ENCODE measurements at places on chromosomes 1 and 21.

GRCh38 chr1:41656068-41656467 lies 171.6 kb upstream of the EDN2 start:
- no peak for DNase-seq

DNA sequence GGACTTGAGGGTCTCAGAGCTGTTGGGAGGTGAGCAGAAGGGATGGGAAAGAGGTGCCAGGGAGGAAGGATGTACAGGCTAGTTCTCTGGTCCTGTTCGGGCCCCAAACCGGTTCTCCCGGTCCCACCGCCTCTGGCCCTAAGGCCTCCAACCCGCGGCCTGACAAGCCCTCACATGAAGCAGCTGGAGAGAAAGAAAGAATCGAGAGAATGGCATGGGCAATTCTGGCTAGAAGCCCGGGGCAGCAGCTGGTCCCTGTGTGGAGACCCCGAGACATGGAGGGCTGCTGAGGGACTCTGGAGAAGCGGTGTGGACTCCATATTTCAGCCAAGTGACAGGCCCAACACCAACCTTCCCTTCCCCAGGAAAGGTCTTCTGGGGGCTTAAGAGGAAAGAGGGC lies 730 bp downstream of the CDC42SE1 start:
- no peak for DNase-seq

DNA sequence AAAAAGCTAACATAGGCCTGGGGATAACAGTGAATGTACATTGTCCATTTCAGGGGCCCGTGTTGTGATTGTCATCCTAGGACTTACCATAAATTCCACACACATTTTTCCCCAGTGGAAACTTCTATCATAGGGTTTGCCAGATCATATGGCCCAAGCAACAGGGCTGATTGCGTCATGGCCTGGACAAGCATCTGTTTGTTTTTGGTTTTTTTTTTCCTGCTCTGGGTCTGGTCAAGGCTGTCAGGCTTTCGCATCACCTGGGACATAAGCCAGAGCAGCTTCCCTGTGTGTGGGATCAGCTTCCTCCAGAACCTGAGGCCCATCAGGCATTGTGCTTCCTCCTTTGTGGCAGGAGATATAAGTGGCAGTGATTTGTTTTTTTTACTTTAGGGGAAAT lies 598.5 kb upstream of the USP24 start:
- DNase-seq = peak; percentile 82

DNA sequence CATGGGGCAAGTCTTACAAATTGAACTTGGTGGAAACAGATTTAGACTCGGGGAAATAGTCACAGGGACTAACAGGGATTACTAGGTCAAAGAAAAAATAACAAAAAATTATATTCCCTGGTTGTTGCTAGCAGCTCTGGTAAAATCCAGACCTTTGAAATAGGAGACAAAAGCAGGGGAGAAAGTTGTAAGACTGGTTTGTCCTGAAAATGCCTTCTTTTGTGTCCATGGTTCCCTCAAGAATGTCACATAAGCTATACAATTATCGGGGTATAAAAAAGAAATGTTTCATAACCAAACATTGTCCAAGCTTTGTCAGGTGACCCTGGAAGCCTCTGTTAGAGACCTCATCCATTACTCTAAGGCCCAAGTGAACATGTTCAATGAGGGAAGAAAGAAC lies 33.1 kb downstream of the KIAA0319L start:
- no peak for DNase-seq

DNA sequence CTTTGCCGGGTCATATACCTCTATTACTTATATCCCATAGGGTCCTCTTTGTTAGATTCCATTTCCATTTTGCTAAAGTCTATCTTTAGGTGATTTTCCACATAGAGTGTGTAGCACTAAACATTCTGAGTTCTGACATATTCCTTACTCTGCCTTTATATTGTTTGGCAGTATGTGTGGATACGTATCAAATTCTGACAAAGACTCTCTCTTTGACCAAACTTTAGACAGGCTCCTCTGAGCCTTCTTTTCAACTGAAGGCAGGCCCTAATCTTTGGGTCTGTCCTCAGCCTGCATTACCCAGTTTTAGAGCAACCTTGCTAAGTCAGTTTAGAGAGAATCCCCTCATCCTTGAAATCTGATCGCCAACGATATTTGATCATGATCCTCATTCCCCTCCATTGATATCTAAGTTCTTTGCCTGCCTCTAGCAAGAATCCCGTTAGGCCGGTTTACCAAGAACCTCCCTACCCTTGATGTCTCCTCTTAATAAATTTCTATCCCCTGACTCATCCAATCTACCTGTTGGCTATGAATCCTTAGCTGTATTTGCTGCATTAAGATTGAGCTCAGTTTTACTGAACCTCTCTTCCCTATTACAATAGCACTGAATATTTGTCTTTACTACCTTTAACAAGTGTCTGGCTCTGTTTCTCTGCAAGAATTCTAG lies 10.4 kb upstream of the PPT1 start:
- no peak for DNase-seq

DNA sequence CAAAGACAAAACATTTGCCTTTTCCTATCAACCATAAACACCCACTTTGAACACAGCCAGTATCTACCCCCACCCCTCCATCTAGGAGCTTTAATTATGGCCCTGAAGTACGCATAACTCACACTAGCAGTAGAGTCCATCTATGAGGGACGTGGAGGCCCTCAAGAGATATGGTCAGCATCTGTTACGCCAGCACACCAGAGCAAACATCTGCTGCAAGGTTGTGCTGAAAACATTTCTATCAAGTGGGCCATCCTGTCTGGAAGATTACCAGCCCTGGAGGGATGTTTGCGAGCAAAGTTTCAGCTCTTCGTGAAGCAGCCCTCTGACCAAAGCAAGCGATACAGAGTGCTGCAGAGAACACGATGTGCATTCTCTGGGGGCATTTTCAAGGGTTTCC lies 74.6 kb downstream of the SLC45A1 start:
- DNase-seq = no peak

- no peak for DNase-seq
Observed at GRCh38 chr1:238752327-238752726, 634.0 kb upstream of the CHRM3 start.

DNA sequence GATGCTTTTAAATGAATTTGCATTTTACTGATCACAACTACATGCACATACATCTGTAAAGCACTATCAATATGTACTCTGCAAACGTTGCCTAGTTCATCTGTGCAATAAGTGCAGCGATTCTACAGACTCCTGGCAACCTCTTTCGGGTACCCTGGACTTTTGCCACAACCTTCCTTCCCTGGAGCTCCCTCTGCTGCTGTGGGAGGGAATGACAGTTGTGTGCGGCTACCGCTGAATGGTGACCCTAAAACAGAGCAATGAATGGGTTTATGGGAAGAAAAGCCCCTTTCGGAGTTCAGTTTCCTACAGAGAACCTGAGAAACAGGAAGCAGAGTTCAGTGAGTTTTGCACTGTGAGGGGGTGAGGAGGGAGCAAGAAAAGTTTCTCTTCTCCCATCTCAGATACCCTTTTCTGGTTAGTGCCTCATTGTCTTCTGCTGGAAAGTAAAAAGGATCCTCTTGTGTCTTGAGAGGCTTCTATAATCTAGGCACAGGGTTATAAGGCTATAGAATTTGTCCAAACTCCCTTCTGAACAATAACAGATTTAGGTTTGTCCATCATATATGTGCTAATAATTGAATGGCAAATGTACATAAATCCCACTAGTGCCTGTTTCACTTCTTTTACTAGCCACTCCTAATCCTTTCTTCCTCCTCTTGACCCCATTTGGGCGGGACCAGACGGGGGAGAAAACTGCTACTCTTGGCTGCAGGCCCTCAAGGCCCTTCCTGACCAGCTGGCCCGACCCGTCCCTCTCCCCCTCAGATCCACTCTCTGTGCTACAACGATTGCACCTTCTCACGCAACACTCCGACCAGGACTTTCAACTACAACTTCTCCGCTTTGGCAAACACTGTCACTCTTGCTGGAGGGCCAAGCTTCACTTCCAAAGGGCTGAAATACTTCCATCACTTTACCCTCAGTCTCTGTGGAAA lies 19.8 kb upstream of the SARS1 start:
- DNase-seq = no peak

DNA sequence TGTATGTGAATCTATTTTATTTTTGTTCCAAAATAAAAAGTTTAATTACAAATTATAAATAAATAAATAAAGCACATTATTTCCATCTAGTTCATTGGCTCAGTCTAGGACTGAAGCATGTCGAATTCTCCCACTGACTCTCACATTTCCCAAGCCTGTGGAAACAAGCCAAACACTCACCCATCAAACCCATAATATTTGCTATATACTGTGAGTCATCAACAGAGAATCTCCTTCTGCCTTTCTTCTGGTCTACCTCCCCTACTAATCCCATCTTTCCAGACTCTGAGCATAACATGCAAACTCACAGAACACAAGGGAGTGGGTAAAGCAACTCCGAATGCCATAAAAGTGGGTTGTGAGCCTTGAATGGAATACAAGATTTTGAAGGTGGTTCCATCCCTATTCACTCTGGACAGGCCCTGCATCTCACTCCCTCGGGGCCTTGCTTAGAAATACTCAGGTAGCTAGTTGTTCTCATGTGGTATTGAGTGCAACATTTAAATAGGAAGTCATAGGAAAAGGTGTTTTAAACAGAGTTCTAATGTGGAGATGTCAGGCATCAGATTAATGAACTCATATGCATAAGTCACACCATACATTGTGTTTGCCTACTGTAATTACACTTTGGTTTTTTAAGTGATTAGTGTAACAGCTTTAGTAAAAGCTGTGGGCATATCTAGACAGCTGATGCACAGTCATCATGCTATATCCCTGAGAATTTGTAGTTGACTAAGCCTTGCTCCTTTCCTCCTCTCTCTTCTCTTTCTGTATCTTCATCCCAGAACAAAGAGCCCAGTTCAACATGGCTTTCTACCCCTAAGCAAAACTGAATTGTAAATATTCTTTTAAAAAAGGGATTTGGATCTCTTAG lies 47.0 kb downstream of the F5 start:
- DNase-seq = no peak

GRCh38 chr1:32984455-32985171 lies 20.0 kb upstream of the RNF19B start:
- DNase-seq = no peak

DNA sequence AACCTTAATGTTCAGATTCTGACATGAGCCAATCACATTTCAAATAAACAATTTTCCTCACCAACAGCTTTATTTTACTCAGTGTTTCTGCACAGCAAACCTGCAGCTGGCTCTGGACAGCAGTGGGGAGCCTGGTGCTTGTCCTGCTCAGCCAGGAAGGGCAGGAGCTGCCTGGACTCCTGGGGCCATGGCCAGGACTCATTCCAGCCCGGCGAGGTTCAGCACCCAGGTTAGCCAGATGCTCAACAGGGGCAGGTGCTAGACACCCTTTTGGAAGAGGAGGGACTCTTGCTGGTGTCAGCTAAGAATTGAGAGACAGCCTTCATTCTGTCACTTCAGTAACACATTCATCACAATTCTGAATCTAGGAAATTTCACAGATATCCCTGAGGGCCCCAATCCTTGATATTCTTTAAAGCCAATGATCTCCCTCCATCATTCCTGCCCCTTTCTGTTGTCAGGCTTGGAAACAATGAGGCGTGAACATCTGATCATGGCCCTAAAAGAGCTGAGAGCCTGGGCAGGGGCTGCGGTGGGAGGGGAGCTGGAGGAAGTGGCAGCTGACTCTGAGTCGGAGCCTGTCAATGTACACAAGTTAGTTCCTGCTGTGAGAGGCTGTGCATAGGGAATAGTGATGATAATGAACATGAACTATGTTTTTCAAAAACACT lies 251.3 kb downstream of the SDCCAG8 start:
- no peak for DNase-seq
